ENCODE measurements at places on chromosomes 4 and X. TPM values are rescaled to one million over a fixed set of nuclear protein-coding genes. Genes with fewer than 3 reads are reported as not detected.

Gene ZNF157
- not detected for polyA plus RNA-seq

Gene CLCN5
- polyA plus RNA-seq: 1.8 TPM

GRCh38 chr4:99859618-99860017 is 34.6 kb downstream of the LAMTOR3 start:
- no peak for DNase-seq

GRCh38 chr4:47427935-47428334 is 35.6 kb downstream of the COMMD8 start:
- DNase-seq: no peak

Gene VCX3A
- not detected for polyA plus RNA-seq

DNA sequence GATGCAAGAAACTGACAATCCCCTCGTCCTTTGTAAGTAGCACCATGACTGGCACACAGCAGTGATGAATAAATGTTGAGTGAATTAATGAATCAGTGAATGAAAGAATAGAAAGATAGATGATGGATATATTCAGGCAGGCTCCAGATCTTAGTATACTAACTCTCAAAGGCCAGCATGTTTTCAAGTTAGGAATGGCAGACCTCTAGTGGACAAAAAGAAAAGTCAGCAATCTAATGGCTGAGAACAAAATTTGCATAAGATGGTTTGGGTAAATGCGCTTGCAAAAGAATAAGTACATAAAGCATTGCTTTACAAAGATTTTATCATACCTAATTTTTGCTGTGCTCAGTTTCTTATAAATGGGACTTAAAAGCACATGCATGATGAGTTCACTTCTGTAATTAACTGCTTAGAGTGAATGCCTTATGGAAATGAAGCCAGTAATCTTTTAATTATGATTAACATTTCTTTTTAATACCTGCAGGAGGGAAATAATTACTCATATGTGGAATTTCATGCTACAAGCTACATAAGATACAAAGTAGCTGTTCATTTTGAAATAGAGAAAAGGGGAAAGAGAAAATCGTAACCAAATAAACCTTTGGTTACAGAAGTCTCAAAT is 126.9 kb upstream of the GPRIN3 start:
- no peak for DNase-seq

Gene BEX3
- polyA plus RNA-seq: 77.5 TPM

GRCh38 chr4:110503270-110504083 is 27.5 kb downstream of the ENPEP start:
- DNase-seq: no peak

GRCh38 chr4:127500242-127500641 is 132.5 kb upstream of the INTU start:
- no peak for DNase-seq

Gene OTC
- 3.0 TPM for polyA plus RNA-seq

Gene PRSS12
- polyA plus RNA-seq: 6.6 TPM

Gene CORIN
- 0.69 TPM for polyA plus RNA-seq

DNA sequence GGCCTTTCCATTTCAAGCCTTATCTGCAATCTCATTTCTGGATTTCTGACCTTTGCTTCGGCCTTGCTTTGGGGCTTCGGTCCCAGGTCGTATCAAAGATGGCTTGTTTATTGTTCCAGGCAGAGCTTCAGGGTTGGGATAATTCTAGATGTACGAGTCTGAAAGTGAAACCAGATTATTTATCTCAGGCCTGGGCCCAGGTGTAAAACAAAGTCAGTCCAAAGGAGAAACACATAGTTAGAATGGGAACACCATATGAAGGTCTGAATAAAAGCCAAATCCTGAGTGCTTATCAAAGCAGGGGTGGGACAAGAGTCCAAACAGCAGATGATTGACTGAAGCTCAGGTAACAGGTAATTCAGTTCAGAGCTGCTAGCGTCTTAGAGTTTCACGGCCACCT is 17.1 kb downstream of the PRIMPOL start:
- DNase-seq: no peak

Gene CSAG3
- polyA plus RNA-seq: not detected

Data from sigmoid colon (tissue), 7 donors.